ENCODE measurements at places on chromosomes 7 and 10.
A peak's percentile ranks its signal among the peaks of the same experiment; 100 is the strongest.

- no peak for DNase-seq
Observed at GRCh38 chr10:28327491-28327880, 24.6 kb upstream of the MPP7 start.

DNA sequence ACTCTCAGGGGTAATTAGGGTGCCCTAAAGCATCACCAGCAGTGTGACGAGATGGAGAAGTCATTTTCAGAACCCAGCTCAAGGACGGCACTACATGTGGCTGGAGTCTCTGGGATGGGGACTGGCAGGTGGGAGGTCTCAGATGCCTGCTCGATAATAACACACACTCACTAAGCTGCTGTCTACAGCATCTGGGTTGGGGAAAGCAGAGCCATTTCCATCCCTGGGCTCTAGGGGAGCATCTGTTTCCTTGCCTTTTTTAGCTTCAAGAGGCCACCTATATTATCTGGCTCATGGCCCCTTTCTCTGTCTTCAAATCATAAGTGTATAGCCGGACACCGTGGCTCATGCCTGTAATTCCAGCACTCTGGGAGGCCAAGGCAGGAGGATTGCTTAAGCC, 79.6 kb downstream of the SH3PXD2A start:
- DNase-seq = no peak

DNA sequence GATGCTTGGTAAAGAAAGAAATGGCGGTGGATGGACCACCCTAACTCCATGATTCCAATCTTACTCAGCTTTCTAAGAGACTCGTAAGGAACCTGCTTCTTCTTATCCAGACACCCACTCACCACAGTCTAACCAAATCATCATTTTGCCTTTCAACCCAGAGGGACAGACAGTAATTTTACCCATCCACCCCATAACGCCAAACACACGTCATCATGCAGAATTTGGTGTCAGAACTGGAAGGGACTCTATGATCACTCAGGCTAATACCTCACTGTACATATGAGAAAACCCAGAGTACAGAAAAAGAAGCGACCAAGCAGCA, 388 bp downstream of the ECD start:
- no peak for DNase-seq

GRCh38 chr10:102540023-102540422, 36.3 kb downstream of the SUFU start:
- DNase-seq = no peak

DNA sequence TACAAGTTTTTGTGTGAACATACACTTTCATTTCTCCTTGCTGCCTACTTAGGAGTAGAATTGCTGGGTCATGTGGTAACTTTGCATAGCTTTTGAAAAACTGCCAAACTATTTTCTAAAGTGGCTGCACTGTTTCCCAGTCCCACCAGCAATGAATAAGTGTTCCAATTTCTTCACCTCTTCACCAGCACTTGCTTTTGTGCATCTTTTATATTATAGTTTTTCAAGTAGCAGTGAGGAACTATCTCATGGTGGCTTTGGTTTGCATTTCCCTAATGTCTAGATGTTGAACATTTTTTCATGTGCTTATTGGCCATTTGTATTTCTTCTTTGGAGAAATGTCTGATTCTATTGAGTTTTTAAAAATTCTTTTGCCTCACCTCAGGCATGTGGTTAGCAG, 229.9 kb upstream of the TCF7L2 start:
- no peak for DNase-seq

- DNase-seq = no peak
Observed at GRCh38 chr7:43781726-43782607, 23.5 kb downstream of the BLVRA start.

DNA sequence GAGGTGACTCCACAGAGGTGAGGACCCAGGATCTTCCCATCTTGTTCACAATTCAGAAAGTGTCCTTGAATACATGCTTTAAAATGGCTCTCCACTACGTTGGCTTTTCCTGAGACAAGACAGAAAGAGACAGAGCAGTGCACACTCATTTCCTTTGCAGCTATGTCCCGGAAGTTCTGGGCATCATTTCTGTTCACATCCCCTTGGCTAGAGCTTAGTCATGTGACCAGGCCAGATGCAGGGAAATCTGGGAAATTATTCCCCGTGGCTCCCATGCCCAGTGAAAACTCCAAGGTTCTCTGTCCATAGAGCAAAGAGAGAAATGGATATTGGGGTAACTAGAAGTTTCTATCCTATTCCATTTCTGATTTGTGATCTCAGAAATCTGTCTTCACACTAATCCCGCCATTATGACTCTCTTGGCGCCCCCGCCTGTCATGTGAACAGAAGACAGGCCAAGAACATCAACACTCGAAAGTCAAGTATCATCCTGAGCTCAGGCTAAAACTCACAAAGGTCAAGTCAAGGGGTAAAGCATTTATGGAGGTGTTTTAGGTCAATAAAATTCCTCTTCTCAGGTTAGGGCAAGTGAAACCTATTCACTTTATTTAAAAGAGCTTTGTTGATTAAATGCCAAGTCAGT, 251.4 kb upstream of the HABP2 start:
- no peak for DNase-seq

- DNase-seq = no peak
Observed at GRCh38 chr7:22823142-22823497, 471 bp upstream of the TOMM7 start.

DNA sequence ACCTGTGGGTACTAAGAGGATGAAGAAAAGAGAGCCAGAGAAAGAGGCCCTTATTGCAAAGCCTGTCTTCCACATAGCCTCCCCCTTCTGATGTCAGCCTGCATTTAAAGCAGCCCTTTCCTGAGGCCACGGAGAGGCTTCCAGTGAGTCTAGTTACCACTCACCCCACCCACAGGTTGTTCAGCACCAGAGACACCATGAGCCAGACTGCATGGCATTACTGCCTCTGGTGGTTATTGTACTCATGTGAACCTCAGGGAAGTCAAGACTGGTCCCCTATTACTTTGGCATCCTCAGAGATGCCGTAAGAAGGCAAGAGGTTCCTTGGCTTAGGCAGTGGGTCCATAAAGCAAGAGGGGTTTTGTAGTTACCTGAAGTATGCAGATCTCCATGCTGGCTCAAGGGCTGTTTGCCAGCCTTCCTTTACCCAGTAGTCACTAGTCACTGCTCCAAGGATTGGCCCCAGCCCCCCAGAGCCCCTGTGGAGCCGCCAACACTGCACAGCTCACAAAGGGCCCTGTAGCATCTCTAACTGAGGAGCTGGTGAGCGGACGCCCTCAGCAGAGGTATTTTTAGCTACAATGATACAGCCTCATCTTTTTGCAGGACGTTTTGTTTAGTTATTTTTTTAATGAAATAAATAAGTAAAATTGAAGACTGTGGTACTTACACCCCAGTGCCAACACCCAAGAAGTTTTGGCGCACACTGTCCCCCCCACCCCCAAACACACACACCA, 20.7 kb downstream of the LRRC4 start:
- DNase-seq = no peak

- DNase-seq = peak; percentile 62
Observed at GRCh38 chr7:137846827-137847567, at the start of gene DGKI. Gene DGKI (minus strand): TSS chr7:137846974.

- no peak for DNase-seq
Observed at GRCh38 chr7:42666994-42667393, 244.9 kb downstream of the C7orf25 start.

- no peak for DNase-seq
Observed at GRCh38 chr7:33423646-33424020, 294.3 kb downstream of the BBS9 start.

DNA sequence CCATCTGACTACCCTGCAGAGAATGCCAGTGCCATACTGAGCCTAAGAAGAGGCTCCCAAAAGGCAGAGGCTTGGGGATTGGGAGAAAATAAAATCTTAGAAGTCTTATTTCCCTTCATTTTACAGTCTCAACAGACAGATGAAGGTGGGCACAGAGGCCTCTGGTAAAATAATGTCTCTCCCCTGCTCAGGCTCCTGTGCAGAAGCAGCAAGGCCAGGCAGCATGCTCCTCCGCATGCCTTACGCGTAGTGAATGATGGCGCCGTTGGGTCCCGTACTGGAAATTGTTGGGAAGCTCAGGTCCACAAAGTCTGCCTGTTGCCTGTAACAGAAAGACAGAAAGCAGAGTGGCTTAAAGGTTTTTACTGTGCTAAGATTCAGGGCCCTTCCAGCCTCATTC, 45.8 kb downstream of the XPNPEP1 start:
- no peak for DNase-seq

GRCh38 chr7:4074994-4075393, 607.1 kb upstream of the FOXK1 start:
- no peak for DNase-seq

- no peak for DNase-seq
Observed at GRCh38 chr10:115968236-115968635, 304.8 kb downstream of the GFRA1 start.

- no peak for DNase-seq
Observed at GRCh38 chr7:151327659-151328058, 14.0 kb upstream of the NUB1 start.

DNA sequence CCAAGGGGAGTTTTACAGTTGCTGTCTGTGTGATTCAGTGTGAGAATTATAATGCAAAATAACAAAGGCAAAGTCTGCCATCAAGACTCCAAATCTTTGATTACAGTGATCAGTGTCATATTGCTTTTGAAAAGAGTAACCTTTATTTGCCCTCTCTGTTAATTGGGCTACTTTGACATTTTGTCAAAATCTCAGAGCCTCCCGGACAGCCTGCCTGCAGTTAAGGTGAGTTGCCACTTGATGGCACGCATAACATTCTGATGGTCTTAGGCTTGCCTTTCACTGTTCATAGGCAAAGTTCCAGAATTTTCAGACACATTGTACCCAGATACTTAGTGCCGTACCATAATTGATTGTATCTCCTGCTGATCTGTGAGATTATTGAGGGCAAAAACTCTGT, 253.5 kb downstream of the ABCA13 start:
- no peak for DNase-seq

DNA sequence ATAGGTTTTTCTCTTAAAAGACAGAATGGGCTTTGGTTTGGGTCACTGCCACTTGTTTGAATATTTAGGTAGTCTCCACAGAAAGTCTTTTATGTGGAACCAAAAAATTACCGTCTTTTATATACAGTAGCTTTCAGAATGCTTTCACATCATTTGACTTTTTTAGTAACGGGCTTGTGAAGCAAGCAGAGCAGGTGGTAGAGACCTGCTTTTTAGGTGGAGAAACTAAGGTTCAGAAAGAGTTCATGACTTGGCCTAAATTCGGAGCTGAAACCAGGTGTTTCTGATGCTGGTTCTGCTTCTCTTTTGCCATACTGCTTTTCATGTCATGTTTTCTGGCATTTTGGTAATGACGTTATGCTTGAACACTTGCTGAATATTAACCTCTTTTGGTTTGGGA, 36.3 kb downstream of the GARS1 start:
- no peak for DNase-seq

- DNase-seq = peak; percentile 60
Observed at GRCh38 chr7:30561389-30561788, 33.3 kb upstream of the GARS1 start.

DNA sequence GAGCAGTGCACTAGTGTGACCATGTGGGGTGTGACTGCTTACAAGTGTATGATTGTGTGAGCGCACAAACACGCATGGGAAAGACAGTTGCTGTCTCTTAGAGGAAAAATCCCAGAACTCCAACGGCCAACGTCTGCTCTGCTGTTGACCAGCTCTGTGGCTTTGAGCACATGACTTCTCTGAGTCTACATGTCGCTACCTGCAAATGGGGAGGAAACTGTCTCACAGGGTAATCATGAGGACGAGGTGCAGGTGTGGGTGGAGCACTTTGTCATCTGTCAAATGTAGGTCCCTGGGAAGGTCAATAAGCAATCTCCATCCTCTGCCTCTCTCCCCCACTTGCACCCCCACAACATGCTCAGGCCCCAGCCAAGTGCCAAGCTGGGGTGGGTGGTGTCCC, 31.2 kb upstream of the TLX1 start:
- no peak for DNase-seq

GRCh38 chr10:48744587-48744986, 59.9 kb downstream of the WDFY4 start:
- DNase-seq = no peak

All from right cardiac atrium (tissue), 5 donors.